ENCODE measurements at places on chromosomes 4 and X. TPM values are rescaled to one million over a fixed set of nuclear protein-coding genes. Genes with fewer than 3 reads are reported as not detected.

The FGD1 gene
- total RNA-seq: 9.1 TPM

The TLR3 gene
- total RNA-seq: 0.54 TPM

GRCh38 chr4:38177641-38178391 is 217.6 kb downstream of the PTTG2 start:
- peak; percentile 66 for DNase-seq

GRCh38 chr4:54556051-54556450 is 101.7 kb upstream of the KIT start:
- DNase-seq: no peak

GRCh38 chr4:127775843-127776242 is 6.3 kb upstream of the HSPA4L start:
- no peak for DNase-seq

- DNase-seq: no peak
Measured at GRCh38 chr4:159593681-159594080, 490.8 kb downstream of the RAPGEF2 start.

GRCh38 chrX:43328358-43328946 is 327.6 kb upstream of the MAOA start:
- DNase-seq: no peak

All from GM23248 (cell line).